ENCODE measurements at places on chromosomes 4 and X.
A peak's percentile ranks its signal among the peaks of the same experiment; 100 is the strongest.

GRCh38 chrX:112235547-112235946 lies 153.0 kb upstream of the TRPC5 start:
- no peak for DNase-seq

GRCh38 chr4:187364401-187364800 lies 631.2 kb upstream of the ZFP42 start:
- no peak for DNase-seq

DNA sequence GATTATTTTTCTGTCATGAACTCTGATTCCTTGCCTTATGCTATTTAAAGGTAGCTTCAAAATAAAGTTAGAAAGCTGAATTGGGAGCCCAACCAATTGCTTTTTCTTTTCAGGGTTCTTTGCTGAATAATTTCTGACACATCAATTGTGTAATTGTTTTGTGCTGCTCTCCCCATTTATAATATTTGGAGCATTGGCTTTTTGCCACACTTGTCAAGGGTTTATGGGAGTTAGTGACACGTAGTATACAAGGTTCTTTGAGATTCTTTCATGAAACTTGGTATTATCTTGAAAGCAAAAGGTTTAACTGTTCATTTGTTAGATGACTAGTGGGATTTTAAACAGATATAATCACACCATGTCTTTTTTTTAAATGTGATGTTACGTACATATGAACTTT lies 80.9 kb downstream of the POLA1 start:
- no peak for DNase-seq

GRCh38 chr4:171644430-171645057 lies 168.7 kb upstream of the GALNTL6 start:
- no peak for DNase-seq

- no peak for DNase-seq
Observed at GRCh38 chrX:84168574-84168973, 19.4 kb downstream of the RPS6KA6 start.

DNA sequence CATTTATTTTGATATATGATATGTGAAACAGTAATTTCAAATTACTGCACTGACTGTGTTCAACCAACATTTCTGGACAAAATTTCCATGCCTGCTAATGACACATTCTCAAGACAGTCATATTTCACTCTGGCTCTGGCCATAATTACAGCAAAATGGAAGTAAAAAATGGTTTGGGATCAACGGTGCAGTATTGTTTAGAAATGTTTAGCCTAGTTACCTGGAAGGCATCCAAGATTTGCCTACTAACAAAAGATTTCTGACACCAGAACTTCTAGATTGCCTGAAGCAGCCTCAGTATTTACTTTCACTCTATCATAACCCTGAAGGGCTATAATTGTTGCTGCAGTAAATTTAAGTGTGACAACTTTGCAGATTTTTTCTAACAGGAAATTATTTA lies 416.3 kb downstream of the PCDH10 start:
- no peak for DNase-seq

GRCh38 chr4:3496021-3496420 lies 32.9 kb downstream of the DOK7 start:
- no peak for DNase-seq

DNA sequence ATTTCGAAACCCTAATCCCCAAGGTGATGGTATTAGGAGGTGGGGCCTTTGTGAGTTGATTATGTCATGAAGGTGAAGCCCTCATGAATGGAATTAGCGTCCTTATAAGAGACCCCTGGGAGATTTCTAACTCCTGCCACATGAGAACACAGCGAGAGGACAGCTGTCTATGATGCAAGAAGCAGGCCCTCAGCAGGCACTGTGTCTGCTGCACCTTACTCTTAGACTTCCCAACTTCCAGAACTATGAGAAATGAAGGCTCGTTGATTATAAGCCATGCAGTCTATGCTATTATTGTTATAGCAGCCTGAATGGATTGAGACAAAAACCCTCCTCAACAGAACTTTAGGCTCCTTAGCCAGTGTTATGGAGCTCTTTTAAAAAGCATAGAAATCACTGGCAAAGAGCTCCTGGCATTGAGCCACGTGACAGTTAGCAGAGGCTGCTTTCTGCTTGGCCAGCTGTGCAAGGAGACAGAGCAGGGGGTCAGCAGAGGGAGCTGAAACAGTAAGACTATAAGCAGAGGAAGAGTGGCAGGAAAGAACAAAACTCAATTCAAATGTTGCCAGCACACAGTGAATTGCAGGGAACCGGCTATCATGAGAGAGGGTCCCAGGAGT lies 219.2 kb upstream of the FAT1 start:
- DNase-seq: no peak

GRCh38 chr4:3302786-3303564 lies 10.2 kb downstream of the RGS12 start:
- no peak for DNase-seq

- DNase-seq: no peak
Observed at GRCh38 chr4:25911356-25911755, 2.7 kb upstream of the SMIM20 start.

- no peak for DNase-seq
Observed at GRCh38 chr4:59770601-59771264, 1429.4 kb upstream of the ADGRL3 start.

DNA sequence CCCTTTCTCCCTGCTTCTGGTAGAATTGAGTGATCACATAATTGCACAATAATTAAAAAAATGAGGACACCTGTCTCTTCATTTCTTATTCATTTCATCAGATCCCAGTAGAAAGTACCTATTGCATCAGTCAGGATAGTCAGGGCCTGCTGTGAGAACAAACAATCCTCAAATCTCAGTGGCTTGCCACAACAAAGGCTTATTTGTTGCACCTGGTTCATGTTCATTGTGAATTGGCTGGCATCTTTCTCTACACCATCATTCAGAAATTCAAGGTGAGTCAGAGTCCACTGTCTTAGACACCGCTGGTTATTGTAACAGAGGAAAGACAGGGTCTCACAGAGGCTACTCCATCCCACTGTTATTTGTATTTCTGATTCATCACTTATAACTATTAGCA lies 409.8 kb downstream of the STIM2 start:
- no peak for DNase-seq

DNA sequence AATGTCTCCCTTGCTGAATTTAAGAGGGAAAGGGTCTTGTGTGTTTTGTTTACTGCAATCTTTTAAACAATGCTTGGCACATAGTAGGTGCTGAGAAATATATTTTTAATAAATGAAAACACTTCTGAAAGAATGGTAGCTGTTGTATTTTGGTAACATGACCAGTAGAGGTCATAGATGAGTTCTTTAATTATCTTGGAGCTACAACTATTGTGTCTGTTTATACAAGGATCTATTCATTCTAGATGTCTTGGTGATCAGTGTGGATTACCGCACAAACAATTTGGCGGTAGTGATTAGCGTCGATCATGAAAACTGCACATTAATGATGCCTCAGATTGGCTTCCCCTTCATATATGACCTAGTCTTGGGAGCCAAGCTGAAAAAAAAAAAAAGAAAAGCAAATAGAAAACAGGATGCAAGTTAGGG lies 21.4 kb upstream of the SCRG1 start:
- no peak for DNase-seq

- DNase-seq: no peak
Observed at GRCh38 chr4:98673288-98673644, 14.9 kb upstream of the TSPAN5 start.

DNA sequence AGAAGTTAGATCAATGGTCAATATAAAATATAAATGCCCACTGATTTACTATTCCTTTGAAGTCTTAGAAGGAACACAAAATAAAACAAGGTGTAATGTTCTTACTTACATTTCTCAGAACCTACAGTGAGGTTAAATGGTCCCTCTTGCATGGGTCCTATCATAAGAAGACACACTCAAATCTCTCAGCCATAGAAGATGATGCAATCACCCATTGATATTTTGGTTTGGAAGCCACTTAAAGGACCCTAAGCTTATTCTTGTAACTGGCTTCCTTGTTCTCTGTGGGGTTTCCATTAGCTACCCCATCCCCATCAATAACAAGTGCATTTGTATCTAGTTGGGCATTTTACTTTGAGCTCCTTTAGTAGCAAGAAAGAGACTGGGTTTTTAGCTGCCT lies 15.1 kb downstream of the REELD1 start:
- no peak for DNase-seq

- DNase-seq: no peak
Observed at GRCh38 chrX:115367455-115367854, 77.9 kb downstream of the LUZP4 start.

GRCh38 chrX:139795196-139795595 lies 87.2 kb upstream of the MCF2 start:
- DNase-seq: no peak

DNA sequence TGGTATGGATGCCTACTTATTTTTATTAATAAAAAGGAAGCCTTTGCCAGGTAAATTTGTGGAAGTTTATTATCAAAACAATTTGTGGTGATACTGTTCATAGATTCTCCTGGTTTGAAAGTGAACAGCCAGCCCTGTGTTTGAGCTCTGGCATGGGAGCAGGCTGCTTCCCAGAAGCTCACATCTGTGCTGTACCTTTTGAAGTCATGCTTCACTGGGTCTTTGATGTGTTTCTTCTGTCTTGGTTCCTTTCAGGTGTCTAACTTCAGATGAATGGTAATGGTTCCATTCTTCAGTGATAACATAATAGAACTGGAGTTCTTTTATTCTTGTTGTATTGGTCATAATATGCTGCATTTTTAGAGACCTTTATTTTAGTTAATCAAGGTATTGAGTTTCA lies 85.5 kb downstream of the BMPR1B start:
- DNase-seq: no peak

- no peak for DNase-seq
Observed at GRCh38 chrX:44314808-44315207, 28.7 kb downstream of the EFHC2 start.

- DNase-seq: no peak
Observed at GRCh38 chrX:120235284-120235683, 15.3 kb upstream of the ZBTB33 start.

DNA sequence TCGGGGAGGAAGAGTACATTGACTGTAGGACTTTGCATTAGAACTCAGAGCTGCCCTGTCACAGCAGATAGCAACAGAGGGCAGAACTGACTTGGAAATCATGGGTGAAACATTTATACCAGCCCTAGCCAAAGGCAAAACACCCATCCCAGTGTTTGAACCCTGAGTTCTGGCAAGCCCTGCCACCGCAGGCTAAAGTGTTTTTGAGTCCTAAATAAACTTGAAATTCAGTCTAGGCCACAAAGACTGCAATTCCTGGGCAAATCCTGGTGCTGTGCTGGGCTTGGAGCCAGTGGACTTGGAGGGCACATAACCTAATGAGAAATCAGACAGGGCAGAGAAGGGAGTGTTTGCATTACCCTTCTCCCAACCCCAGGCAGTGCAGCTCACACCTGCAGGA lies 1015.7 kb downstream of the FSTL5 start:
- no peak for DNase-seq

- no peak for DNase-seq
Observed at GRCh38 chr4:45324455-45325417, 598.4 kb upstream of the GNPDA2 start.

GRCh38 chr4:40515398-40516293 lies 114.0 kb downstream of the RBM47 start:
- peak; percentile 54 for DNase-seq

DNA sequence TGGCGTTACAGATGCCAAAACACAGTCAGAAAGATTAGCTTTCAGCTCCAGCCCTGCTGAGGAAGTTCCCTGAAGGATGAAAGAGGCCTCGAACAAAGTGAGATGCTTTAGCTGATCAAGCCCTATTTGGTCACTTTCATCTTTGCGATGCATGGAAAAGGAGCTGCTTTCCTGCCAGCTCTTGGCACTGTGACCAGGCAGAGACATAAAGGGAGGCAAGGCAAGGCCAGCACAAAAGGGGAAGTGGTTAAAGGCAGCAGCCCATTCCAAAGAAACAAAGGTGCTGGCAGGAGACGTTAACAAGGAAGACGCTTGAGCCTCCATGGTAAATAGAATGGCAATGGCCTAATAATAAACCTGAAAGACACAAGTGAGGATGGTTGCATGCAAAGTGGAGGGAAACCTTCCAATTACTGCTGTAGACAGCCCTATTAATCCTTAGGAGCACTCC lies 617.1 kb upstream of the INTU start:
- DNase-seq: no peak

DNA sequence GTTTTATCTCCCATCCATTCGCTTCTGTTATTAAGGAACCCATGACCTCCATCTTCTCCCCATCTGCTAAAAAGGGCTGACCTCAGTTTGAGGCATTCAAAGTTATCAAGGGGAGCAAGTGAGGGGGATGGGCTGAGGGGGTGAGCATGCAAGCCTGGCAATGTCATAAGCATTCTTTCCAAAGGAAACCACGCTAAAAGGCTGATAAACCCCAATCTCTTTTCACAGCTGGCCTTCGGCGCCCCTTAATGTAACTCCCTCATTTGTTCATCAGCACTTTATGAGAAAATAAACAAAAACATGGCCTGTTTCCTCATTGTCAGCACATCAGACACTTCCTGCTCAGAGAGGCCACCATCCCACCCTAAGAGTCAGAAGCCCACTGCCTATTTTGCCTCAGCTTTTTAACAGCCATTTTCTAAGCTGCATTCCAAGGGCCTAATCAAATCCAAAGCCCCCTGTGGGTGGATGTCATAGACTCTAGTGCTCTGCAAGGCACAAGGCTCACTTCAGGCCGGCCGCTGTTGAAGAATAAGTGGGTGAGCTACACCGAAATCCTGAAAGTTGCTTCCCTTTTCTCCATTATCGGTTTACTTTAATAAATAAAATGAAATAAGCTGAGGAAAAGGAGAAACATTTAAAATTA lies 92.0 kb upstream of the SRD5A3 start:
- DNase-seq: no peak

- DNase-seq: no peak
Observed at GRCh38 chrX:123184219-123184865, at the start of gene GRIA3. Gene GRIA3, plus strand, starts transcription at chrX:123184278. Its CDS starts 258 bp downstream, at chrX:123184536.

- DNase-seq: no peak
Observed at GRCh38 chr4:30402276-30402675, 317.9 kb upstream of the PCDH7 start.

DNA sequence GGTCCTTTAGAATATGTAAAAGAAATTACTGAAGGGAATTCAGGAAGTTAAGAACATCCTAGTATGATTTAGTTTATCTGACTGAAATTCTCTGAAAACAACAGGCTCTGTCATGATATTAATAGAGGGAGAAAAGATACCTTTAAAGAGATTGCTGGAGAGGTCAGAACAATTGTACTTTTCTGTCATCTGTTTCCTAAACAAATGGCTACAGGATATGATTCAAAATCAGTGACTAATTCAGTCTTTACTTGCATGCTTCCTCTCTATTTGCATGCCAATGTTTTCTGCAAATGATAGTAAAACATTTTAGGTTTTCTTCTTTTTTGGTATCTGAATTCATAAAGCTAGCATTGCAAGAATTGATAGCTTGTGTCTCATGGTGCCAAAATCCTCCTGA lies 616.7 kb upstream of the PCDH7 start:
- no peak for DNase-seq

GRCh38 chr4:15755321-15756155 lies 22.6 kb upstream of the CD38 start:
- no peak for DNase-seq

Measured in GM12891 (cell line).